ENCODE measurements at places on chromosomes 6 and 20.

GRCh38 chr6:26501482-26501986 lies 1.4 kb downstream of the BTN1A1 start:
- DNase-seq = no peak

DNA sequence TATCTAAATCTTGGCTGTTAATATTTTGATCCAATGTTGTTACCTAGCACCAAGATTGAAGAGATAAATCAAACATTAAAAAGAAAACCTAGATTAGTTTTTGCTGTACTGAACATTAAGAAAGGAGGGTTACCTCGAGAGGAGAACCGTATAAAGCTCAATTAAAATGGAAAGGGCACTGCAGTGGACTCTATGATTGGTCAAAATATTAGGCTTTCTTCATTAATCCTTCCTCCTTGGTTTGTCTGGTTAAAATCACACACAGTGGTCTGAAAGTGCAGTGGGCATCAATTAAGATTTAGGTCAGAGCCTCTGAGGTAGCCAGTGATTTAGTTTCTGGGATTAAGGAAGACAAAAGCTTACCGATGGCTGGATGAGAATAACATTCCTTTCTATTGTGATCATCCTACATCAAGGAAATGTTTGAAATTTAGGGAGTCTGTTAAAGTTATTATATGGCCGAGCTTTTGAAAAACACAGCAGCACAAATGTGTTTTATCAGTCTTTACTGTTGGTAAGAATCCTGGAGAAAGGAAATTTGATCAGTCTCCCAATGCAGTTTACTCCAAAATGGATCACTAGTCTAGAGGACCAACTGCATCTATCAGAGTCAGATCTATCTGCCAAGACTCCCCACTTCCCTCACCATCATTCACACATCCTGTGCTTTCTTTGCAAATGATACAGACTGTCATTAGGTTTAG lies 134.6 kb upstream of the NEDD9 start:
- no peak for DNase-seq

- no peak for DNase-seq
These were observed 118.5 kb upstream of the SYNDIG1 start for GRCh38 chr20:24350923-24351368.

- DNase-seq = no peak
These were observed 6.6 kb downstream of the NAPB start for GRCh38 chr20:23414526-23415188.

GRCh38 chr20:17403461-17403860 lies 127.7 kb downstream of the BFSP1 start:
- DNase-seq = no peak

DNA sequence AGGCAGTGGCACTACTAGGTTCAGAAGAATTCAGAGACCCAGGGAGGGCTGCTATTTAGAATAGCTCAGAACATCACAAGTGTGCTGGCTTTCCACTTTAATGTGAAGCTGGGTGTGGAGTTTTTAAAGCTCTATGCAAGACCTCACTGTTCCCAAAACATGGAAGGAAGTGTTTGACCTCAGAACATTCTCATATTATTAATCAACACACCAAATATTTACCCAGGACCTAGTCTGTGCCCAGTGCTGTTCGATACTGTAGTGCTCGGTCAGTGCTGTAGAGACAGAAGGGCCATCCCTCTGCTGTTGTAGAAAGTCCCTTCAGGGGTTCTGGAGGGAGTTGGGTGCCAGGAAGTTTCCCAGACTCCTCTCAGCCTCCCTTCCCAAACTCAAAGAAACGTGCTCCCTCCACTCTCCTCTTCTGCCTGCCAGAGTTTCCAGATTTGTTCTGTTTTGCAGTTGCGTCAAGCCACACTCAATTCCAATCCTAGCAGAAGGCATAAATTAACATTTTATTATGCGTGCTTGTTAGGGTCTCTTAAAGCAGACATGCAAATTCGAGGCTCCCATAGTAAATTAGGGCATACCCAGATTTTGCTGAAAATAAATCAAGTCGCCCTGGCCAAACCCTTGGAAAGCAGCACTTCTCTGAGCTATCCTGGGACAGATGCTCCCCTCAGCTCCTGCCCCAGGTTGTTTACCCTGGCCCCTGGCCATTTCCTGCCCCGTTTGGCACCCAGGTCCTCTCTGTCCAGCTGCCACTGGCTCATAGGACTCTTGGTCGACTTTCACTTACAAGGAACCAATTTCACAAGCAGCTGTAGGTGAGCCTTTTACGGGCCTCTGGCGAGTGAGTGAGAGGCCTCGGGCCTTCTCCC lies 248.6 kb downstream of the HIVEP2 start:
- no peak for DNase-seq

DNA sequence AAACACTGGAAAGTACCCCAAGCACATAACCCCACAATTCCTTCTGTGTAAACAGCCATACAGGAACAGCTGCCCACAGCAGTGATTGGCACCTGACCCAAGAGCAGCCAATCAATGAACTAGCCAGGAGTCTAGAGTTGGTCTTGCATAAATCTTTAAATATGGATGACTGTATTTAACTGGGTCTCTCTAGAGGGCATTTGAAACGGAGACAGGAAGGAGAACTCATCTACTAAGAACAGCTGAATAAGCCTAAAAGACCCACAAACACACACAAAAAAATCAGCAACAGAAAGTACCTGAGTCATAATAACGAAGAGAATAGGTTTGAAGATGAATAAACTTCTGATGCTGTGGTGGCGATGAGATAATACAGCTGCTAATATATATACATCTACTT lies 49.0 kb upstream of the ASF1A start:
- DNase-seq = no peak

DNA sequence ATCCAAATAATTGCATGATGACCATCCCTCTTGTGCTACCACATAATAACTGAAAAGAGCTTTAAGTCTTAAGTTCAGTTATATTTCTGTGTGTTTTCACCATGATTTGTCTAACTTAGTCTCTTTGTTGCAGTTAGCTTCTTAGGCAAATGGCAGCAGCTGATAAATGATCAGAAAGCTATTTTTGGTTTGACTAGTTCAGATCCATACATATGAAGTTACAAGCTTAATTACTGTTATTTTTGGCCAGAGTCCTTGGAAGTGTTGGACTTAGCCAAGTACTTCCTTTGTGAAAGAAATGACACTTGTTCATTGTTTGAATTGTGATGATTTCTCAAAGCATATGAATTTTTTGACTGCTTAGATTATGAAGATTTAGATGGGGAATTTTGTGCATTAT lies 54.2 kb downstream of the HIVEP1 start:
- DNase-seq = no peak

- no peak for DNase-seq
These were observed 158.7 kb downstream of the TFAP2A start for GRCh38 chr6:10256113-10256690.

DNA sequence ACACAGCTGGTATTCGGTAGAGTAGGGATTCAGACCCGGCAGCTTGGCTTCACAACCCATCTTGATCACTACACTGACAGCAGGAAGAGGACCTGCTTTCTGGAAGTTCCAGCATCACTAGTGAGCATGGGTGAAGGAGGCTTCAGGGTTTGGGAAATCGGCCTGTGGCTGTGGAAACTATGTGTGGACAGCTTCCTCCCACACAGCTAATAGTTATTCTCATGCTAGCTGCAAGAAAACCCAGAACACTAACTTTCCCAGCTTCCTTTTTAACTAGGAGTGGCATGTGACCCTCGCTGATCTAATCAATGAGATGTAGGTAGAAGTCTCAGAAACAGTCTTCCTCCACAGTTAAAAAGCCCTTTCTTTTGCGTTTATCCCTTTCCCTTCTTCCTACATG lies 36.3 kb upstream of the SIRPA start:
- DNase-seq = no peak

DNA sequence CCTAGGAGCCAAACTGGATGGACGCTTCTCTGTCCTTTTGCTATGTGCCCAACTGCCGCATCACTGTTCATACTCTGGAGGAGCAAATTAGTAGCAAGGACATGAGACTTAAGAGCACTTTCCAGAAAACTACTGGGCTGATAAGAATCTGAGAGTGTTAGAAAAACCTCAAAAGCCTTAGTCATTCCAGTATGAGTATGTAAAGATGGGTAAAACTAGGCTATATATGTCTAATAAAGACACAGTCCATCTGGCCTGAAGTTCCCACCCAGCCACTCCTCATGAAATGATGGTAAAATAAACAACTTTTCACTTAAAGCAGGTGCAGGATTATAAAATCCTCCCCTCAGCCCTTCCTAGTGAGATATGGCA lies 30.6 kb downstream of the SHLD1 start:
- DNase-seq = no peak

DNA sequence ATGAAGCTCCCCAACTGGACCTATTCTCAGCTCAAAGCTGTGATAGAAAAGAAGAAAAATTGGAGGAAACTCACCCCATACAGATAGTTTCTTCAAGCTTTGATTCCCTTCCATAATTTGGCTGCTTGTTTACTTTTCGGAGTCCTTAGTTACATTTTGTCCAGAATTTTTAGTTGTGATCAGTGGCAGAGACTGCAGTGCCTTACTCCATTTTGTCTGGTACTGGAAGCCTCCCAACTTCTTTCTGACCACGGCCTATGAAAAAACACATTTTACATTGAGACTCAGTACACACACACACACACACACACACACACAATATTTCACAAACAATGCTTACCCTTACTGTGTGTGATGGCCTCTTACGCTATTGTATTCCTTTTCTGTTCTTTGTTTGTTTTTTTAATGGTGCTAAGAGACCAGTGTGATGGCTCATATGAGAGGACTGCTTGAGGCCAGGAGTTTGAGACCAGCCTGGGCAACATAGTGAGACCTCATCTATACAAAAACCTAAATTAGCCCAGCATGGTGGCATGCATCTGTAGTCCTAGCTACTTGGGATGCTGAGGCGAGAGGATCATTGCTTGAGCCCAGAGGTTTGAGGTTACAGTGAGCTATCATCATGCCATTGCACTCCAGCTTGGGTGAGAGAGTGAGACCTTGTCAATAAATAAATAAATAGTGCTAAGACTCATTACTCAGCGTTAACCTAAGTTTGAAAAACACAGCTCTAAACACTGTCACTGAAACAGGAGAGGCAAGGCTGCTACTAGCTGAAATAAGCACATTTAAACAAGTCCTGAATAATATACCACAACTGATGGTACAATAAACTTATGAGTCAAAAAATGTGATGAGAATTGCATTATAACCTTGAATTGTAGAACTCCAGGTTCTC lies 13.8 kb upstream of the RNF8 start:
- DNase-seq = no peak

DNA sequence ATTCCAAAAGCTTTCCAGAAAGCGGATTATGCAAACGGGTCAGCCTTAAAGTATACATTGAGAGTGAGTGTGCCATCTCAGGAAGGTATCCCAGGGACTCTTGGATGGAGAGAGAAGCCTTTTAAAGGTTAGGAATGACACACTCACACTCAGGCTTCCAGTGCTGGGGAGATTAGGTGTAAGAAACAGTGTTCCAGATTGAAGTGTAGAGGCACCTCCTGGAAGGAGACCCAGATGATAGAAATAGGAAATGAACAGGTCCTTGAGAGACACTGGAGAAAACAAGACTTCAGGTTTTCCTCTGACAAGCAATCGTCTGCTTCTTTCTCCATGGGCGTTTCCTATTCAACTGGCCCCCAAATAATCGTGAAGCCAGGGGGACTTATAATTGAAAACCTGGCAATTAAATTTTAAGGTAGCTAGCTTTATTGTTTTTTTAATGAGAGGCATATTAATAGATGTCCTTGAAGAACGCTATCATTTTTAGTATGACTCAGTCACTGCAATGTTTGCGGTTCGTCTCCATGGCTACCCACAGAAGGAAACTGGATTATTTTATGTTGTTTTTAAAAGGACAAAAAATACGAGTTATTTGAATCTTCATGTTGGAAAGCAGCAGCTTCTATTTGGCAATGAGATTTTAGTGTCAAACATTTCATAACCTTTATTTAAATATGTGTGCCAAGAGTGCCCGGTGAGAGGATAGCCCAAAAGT lies 85.3 kb downstream of the TRMT6 start:
- DNase-seq = no peak

DNA sequence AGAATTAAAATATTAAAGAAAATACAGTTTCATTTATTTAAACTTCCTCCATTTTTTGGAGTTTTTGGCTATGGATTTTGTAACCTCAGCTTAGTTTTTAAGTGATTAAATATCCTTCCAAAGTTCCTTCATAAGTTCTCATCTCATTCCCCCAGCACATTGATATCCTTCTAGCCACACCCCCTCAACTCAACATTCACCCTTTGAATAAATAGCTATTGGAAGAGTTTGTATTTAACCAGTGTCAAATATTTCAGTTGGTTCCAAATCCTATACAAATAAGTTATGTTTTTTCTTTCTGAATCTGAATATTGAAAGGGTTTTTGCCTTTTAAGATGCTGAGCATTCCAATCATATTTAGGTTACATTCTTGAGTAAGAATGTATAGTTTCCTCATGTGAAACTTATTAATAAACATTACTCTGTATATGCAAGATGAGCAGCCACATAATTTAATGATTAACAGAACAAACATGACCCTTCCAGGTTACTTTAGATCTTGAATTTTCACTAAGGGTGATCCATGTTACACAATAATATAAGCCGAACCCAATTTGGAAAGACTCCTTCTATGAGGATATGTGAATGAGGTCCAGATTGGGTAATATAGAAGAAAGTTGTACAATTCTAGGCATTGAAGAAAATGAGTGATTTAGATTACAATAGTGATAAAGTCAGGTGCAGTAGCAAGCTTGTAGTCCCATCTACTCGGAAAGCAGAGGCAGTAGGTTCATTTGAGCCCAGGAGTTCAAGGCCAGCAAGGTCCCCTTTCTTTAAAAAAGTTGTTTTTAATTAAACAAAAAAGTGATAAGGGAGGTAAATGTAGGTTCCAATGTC lies 13.6 kb downstream of the GLYATL3 start:
- no peak for DNase-seq

GRCh38 chr6:153436351-153436750 lies 305.3 kb upstream of the RGS17 start:
- no peak for DNase-seq

- DNase-seq = no peak
These were observed 56.4 kb downstream of the CDH4 start for GRCh38 chr20:61308477-61308774.

DNA sequence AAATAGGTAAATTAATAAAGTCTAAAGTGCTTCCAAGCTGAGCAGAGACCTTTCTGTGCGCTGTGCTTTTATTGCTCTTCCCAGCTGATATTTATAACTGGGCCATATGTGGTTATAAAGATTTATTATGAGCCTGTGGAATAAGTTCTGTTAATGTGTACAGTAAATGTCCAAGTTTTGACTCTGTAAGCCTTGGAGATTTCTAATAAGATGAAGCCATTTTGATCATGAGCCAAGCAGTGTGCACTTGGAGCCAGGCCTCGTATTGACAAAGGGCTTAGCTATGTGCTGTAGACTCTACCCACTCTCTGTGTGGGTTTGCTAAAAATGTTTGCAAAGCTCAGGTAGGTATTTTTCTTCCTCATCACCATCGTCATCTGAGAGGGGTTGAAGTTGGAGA lies 361.1 kb downstream of the FOXA2 start:
- no peak for DNase-seq

DNA sequence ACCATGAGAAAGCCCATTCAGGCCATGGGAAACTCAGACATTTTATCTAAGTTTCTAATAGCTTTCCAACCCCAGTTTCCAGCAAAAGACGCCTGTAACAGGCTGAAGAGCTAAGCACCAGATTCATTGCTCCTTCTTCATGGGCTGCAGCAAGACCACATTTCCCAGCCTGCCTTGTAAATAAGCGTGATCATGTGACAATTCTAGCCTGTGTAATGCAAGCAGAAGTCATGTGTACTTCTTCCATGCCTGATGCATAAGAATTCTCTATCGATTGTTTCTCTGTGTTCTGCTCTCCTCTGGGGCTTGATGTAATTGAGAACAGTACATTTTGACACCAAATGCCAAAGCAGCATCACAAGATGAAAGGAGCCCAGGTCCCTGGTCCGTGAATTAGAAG lies 6.8 kb downstream of the PCSK2 start:
- DNase-seq = no peak

- DNase-seq = no peak
These were observed 342.6 kb downstream of the NRN1 start for GRCh38 chr6:5664149-5664548.
